ENCODE measurements at places on chromosomes 2 and 18. TPM values are rescaled to one million over a fixed set of nuclear protein-coding genes. Genes with fewer than 3 reads are reported as not detected.

Gene UCN
- total RNA-seq, result 0.85 TPM

Gene RFTN2
- 17.5 TPM for total RNA-seq

Gene STAT4
- 5.6 TPM for total RNA-seq

Gene FLACC1
- total RNA-seq, result 1.9 TPM

Gene ZNF2
- total RNA-seq, result 6.2 TPM

Gene ASB18
- total RNA-seq, result not detected

Gene METTL5
- 28.1 TPM for total RNA-seq

Gene CCDC88A
- total RNA-seq, result 64.3 TPM

Gene DUSP2
- 2.2 TPM for total RNA-seq

Gene SKOR2
- not detected for total RNA-seq

Gene FANCL
- 11.7 TPM for total RNA-seq

Gene MERTK
- 0.12 TPM for total RNA-seq

Gene PAX8
- 19.8 TPM for total RNA-seq

Gene DSC2
- 0.12 TPM for total RNA-seq

Gene PROC
- total RNA-seq, result not detected

Gene KYNU
- 2.4 TPM for total RNA-seq

Gene RESP18
- not detected for total RNA-seq

Gene HOXD13
- total RNA-seq, result not detected

Gene CD207
- total RNA-seq, result not detected

Gene MDH1B
- total RNA-seq, result 1.8 TPM

Gene OSBPL6
- 5.5 TPM for total RNA-seq

Gene ITGA4
- 60.7 TPM for total RNA-seq

Gene CRYGD
- total RNA-seq, result not detected

Gene DNER
- total RNA-seq, result not detected

Gene ACADL
- 0.16 TPM for total RNA-seq

Gene CERKL
- under 0.01 TPM for total RNA-seq

Gene LHCGR
- total RNA-seq, result not detected

Gene OXER1
- 0.32 TPM for total RNA-seq

Gene ZAP70
- not detected for total RNA-seq

Gene G6PC2
- not detected for total RNA-seq

Gene FOXD4L1
- total RNA-seq, result 0.32 TPM

Gene GATA6
- 0.12 TPM for total RNA-seq

Gene UPP2
- not detected for total RNA-seq

Gene PLGLB2
- 2.8 TPM for total RNA-seq

Gene POTEJ
- total RNA-seq, result not detected

Gene HOXD9
- 8.9 TPM for total RNA-seq

Gene CROCC2
- 0.81 TPM for total RNA-seq

Gene EXOC6B
- 31.2 TPM for total RNA-seq

Gene CSRNP3
- total RNA-seq, result 1.6 TPM

Gene SLC4A3
- total RNA-seq, result 6.0 TPM

Gene LIMS1
- 91.5 TPM for total RNA-seq

Gene RETREG2
- total RNA-seq, result 100 TPM

Gene GKN2
- not detected for total RNA-seq

Gene CABYR
- 6.7 TPM for total RNA-seq

Gene CXCR4
- total RNA-seq, result not detected

Gene UBXN4
- total RNA-seq, result 81.3 TPM

Gene NT5C1B
- total RNA-seq, result not detected

Gene CDH19
- total RNA-seq, result not detected
